ENCODE measurements at places on chromosomes 1 and 21.

GRCh38 chr1:210739627-210740026 is 394.3 kb downstream of the KCNH1 start:
- no peak for DNase-seq

GRCh38 chr1:236128646-236129178 is 13.6 kb upstream of the GPR137B start:
- DNase-seq: no peak

GRCh38 chr1:3086272-3086974 is 17.4 kb downstream of the PRDM16 start:
- no peak for DNase-seq

- DNase-seq: peak; percentile 47
Measured at GRCh38 chr1:2256435-2257244, 28.5 kb downstream of the SKI start.

- DNase-seq: no peak
Measured at GRCh38 chr1:79988401-79988800, 981.9 kb upstream of the ADGRL4 start.

DNA sequence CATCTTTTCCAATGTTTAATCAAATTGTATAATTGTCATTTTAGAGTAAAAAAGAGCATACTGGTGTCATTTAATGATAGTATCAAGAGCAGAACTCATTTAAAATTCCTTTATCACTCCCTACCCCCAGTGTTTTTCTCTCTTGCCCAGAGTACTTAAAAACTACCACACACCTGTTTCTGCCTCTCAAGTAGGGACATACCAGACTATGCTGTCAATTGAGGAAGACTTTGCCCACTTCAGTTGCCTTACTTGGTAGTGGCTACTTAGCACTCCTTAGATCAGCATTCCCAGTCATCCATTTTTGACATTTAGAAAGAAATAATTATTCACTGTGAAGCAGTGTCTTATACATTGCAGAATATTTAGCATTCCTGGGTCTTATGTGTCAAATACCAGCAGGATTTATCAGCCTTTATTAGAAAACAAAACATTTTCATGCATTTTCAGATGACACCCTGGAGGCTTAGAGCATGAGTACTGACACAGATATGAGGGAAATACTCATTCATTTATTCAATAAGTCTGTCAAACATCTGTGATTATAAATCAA is 127.5 kb upstream of the RGS1 start:
- DNase-seq: no peak

- no peak for DNase-seq
Measured at GRCh38 chr1:230391776-230392535, 34.2 kb downstream of the PGBD5 start.

GRCh38 chr21:27831816-27832569 is 865.1 kb upstream of the ADAMTS5 start:
- DNase-seq: no peak

GRCh38 chr1:101965341-101965740 is 31.4 kb downstream of the OLFM3 start:
- DNase-seq: no peak

DNA sequence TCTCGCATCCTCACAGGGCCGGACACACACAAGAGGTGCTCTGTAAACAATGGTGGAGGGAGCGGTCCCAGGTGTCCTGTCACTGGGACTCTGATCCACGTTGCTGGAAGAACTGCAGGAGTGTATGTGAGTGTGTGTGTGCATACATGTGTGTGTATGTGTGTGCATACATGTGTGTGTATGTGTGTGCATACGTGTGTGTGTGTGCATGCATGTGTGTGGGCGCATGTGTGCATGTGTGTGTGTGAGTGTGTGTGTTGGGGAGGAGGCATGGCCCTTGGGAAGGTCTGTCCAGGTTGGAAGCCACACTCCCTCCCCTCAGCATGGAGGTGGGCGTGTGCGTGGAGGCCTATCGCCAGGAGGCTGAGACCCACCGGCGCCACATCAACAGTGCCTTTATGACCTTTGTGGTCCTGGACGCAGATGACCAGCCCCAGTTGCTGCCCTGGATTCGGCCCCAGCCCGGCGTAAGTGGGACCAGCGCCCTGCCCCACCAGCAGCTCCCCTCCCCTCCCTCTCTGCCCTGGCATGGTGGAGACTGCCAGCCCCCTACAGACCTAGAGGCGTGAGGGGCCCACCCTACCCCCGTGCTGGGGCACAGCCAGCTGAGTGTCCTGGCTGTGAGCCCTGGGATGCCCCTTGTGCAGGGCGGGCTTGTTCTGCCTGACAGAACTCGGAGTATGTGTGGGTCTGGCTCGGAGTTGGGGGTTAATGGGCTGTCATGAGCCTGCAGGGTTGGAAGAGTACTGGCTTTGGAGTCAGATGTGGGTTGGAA is 22.2 kb downstream of the FAM151A start:
- no peak for DNase-seq

GRCh38 chr21:32114419-32115035 is 164.3 kb downstream of the MIS18A start:
- DNase-seq: no peak

DNA sequence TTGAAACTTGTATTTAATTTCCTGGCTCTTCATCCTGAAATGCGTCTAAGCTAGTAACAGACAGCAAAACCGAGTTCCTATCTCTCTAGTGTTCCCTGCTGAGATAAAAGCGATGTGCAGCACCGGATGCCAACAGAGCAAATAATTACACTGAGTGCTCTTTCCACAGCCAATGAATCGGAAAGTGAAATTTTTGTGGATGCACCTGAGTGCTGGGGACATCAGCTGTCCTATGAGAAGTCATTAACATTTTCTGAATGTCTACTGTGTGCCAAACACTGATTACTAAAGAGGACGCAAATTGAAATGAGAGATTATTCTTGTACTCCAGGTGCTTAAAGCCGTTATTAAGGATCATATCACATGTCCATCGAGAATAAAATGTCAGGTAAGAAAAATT is 278.0 kb downstream of the RGS7 start:
- DNase-seq: peak; percentile 71

GRCh38 chr1:23470282-23471070 is 13.5 kb downstream of the ASAP3 start:
- DNase-seq: no peak

GRCh38 chr1:61170328-61171238 is 88.2 kb downstream of the NFIA start:
- peak; percentile 20 for DNase-seq

DNA sequence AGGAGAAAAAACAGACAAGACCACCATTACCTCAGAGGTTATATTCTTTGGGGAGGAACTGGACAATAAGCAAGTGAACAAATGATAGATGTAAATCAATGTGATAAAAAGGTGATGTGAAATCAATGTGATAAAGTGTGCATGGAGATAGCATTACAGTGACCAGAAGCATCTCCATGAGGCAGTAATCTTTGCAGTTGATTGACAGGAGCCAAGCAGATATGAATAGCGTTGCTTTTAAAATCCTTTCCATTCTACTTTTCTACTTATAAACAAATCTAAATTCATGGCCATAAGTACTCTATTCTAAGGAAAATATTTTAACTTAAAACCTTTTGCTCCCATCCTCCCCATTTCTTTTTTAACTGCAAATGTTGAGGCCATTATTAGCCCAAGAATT is 2.8 kb upstream of the H3-3A start:
- DNase-seq: no peak

- no peak for DNase-seq
Measured at GRCh38 chr1:14380408-14380807, 218.1 kb upstream of the KAZN start.

DNA sequence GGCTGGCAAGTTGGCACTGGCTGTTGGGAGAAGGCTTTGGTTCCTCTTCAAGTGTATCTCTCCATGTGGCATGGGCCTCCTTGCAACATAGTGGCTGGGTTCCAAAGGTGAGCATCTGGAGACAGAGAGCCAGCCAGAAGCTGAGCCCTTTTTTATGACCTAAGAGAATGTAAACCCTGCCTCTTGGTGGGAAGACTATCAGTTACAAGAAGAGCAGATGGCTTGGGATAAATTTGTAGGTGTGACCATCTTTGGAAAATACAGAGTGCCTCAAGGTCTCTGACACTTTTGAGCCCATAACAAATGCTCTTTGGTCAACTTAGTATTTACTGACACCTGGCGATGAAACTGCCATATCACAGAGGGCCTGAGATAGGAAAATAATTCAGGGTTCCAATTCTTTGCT is 31.4 kb upstream of the PRELP start:
- DNase-seq: no peak

GRCh38 chr1:112715264-112716053 is at the start of gene PPM1J:
PPM1J (minus strand) TSS chr1:112715332; CDS start chr1:112715301, 31 bp downstream.
- DNase-seq: peak; percentile 88

DNA sequence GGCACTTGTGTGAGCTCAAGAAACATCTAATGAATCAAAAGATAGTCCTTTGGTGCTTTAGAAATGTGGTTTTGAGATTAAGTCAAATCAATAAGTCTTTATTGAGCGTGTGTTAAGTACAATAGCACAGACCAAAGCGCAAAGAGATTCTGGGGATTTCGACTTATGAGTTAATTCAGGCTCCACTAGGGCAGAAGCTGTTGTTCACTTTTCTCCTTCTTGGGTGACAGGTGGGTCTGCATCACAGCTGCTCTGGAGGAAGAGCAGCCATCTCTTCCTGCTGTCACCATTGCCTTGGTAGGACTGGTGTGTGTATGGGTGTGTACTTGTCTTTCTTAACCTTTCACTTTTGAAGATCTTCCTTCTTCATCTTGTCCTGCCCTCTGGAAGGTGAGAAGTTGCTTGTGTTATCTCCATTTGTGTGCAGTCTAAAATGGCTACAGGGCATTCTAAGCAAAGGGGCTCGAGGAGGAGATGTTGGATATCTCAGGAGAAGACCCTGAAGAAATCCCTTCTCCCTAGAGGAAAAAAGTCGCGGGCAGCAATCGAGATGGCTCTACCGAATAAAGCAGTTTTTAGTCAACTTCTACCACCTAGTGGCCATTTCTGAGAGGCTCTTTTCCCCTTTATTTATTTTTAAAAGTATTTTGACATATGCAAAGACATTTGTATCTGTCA is 22.9 kb upstream of the DISC1 start:
- DNase-seq: peak; percentile 65

GRCh38 chr1:26959722-26960624 is at the start of gene KDF1:
KDF1 (minus strand) TSS chr1:26960468; CDS start chr1:26952380, 8,088 bp downstream.
- DNase-seq: peak; percentile 22

GRCh38 chr1:192604979-192605620 is 29.5 kb downstream of the RGS1 start:
- DNase-seq: no peak

DNA sequence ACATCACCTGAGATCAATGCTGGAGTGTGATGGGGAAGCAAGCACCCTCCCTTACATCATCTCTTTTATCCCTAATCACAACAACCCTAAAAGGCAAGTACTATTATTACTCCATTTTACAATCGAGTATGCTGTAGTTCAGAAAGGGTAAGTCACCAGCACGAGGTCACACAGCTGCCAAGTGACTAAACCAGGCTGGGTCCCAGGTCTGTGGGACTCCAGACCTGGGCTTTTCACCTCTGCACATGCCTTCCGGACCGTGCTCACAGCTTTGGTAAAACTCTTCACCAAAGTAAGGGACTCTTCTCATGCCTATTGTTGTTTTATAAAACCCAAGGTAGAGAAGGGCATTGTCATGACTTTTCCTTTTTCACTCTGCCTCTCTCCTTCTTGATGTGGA is 130.9 kb downstream of the DMRTB1 start:
- DNase-seq: no peak

GRCh38 chr1:31198150-31198549 is 41.5 kb downstream of the NKAIN1 start:
- DNase-seq: no peak

GRCh38 chr1:94773931-94774422 is 46.2 kb upstream of the SLC44A3 start:
- no peak for DNase-seq

- DNase-seq: no peak
Measured at GRCh38 chr1:186195377-186195931, 179.6 kb downstream of the TPR start.

DNA sequence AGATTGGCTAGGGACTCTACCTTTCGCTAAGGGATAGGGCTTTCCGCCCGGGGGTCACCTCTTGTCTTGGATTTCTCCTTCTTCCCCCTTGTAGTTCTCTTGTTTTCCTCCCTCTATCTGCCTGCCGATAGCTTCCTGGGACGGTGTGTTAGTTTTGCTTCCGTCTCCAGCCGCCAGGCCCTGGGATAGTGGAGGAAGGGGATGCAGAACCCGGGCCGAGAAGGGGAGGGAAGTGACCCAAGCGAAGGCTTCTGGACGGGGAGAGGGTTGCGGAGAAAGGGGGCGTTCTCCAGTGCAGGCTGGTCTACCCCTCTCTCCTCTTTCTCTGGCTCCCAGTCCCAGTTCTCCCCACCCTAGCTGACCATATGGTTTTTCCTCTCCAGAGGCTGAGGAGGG is 871 bp downstream of the TUFT1 start:
- DNase-seq: peak; percentile 40

GRCh38 chr1:2595261-2595811 is 8.8 kb downstream of the PRXL2B start:
- no peak for DNase-seq

- DNase-seq: no peak
Measured at GRCh38 chr1:65339866-65340468, 30.6 kb downstream of the DNAJC6 start.

GRCh38 chr1:159867664-159868026 is 5.2 kb upstream of the VSIG8 start:
- peak; percentile 31 for DNase-seq

All from cerebellar cortex (tissue), 1 donor.